ENCODE measurements at places on chromosomes 16 and 17. TPM values are rescaled to one million over a fixed set of nuclear protein-coding genes. Genes with fewer than 3 reads are reported as not detected.

The PRAC1 gene
- polyA plus RNA-seq, result not detected

The DNAAF1 gene
- polyA plus RNA-seq, result 0.23 TPM

The ZNF624 gene
- polyA plus RNA-seq, result 0.91 TPM

The HID1 gene
- 2.1 TPM for polyA plus RNA-seq

The USP10 gene
- 93.2 TPM for polyA plus RNA-seq

The MYH13 gene
- not detected for polyA plus RNA-seq

The ITGAX gene
- polyA plus RNA-seq, result 0.35 TPM

The TEX19 gene
- polyA plus RNA-seq, result 1.9 TPM

The SAMD14 gene
- polyA plus RNA-seq, result 0.11 TPM

The ZPBP2 gene
- not detected for polyA plus RNA-seq

The RPH3AL gene
- 1.6 TPM for polyA plus RNA-seq

The FGF11 gene
- polyA plus RNA-seq, result 3.4 TPM

The RBFOX1 gene
- polyA plus RNA-seq, result not detected

The CPHXL2 gene
- not detected for polyA plus RNA-seq

The WNT9B gene
- polyA plus RNA-seq, result not detected

The YBX2 gene
- polyA plus RNA-seq, result not detected

The STX1B gene
- 1.2 TPM for polyA plus RNA-seq

The FAM20A gene
- polyA plus RNA-seq, result not detected

The LSM12 gene
- 80.9 TPM for polyA plus RNA-seq

The RND2 gene
- polyA plus RNA-seq, result 1.8 TPM

The CPSF4L gene
- polyA plus RNA-seq, result not detected

The CMTM2 gene
- not detected for polyA plus RNA-seq

The TEKT5 gene
- polyA plus RNA-seq, result not detected

The TSPAN10 gene
- polyA plus RNA-seq, result 0.05 TPM

The KRTAP1-1 gene
- polyA plus RNA-seq, result not detected

The CACNA1H gene
- not detected for polyA plus RNA-seq

The ENPP7 gene
- not detected for polyA plus RNA-seq

The GPATCH8 gene
- 14.5 TPM for polyA plus RNA-seq

The PARD6A gene
- 0.81 TPM for polyA plus RNA-seq

The TPSD1 gene
- not detected for polyA plus RNA-seq

The MT1G gene
- not detected for polyA plus RNA-seq

The OR3A2 gene
- polyA plus RNA-seq, result not detected

The NOXO1 gene
- not detected for polyA plus RNA-seq

The HOXB3 gene
- 33.0 TPM for polyA plus RNA-seq

The KRT28 gene
- not detected for polyA plus RNA-seq

The ZFHX3 gene
- 0.05 TPM for polyA plus RNA-seq

The MT4 gene
- not detected for polyA plus RNA-seq

The ANKFN1 gene
- polyA plus RNA-seq, result 0.16 TPM

The SGSM2 gene
- 26.3 TPM for polyA plus RNA-seq

The CLEC10A gene
- 0.05 TPM for polyA plus RNA-seq

The CD300H gene
- polyA plus RNA-seq, result not detected

The OTOP2 gene
- 0.08 TPM for polyA plus RNA-seq

The HSPB9 gene
- polyA plus RNA-seq, result 0.13 TPM

The NAGS gene
- polyA plus RNA-seq, result 0.28 TPM

The FBXW10 gene
- not detected for polyA plus RNA-seq

The HSDL1 gene
- polyA plus RNA-seq, result 25.8 TPM

The PRSS33 gene
- polyA plus RNA-seq, result not detected

The TBC1D28 gene
- 0.07 TPM for polyA plus RNA-seq

The SERPINF2 gene
- polyA plus RNA-seq, result not detected

The MTHFSD gene
- 8.7 TPM for polyA plus RNA-seq

The KRTAP4-4 gene
- not detected for polyA plus RNA-seq

The PRKAR1A gene
- polyA plus RNA-seq, result 56.0 TPM

The CACNG1 gene
- polyA plus RNA-seq, result not detected

The PRCD gene
- not detected for polyA plus RNA-seq

The LYZL6 gene
- not detected for polyA plus RNA-seq

Data from K562 (cell line).